H7 (cell line): ENCODE measurements at places on chromosomes 1 and 21. TPM values are rescaled to one million over a fixed set of nuclear protein-coding genes. Genes with fewer than 3 reads are reported as not detected.

GRCh38 chr1:23745515-23745914 is 2.2 kb downstream of the ELOA start:
- peak; percentile 73 for DNase-seq

DNA sequence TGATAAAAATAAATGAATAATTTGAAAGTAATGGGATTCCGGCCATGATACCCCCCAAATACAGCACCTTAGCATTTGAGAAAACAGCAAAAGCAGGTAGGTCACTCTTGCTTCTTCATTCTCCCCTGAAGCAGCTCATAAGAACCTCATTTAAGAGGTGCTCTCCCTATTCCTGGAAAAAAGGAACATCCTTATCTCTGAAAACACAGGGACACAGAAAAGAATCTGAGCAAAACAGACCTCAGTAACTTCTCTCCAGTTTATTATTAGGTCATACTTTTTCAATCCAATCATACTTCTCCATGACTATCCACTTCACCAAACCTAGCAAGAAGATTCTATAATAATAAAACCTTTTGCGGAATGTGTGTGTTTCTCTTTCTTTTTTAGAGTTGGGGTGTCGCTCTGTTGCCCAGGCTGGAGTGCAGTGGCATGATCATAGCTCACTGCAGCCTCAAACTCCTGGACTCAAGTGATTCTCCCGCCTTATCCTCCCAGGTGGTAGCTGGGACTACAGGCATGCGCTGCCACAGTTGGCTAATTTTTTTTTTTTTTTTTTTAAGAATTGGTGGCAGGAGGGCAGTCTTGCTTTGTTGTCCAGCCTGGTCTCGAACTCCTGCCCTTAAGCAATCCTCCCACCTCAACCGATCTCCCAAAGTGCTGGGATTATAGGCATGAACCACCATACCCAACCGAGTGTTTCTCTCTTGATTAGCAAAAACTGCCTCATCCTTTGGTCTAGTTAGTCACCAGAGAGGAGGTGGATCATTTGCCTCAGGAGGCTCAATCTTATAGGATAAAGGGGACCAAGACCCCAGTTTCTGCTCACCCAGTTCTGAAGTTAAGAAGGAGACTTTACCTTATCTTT is 10.6 kb upstream of the TRIM33 start:
- DNase-seq, result no peak

- peak; percentile 82 for DNase-seq
Observed at GRCh38 chr1:11736746-11737639, 1.1 kb downstream of the AGTRAP start.

- DNase-seq, result no peak
Observed at GRCh38 chr1:117967881-117968280, 38.3 kb downstream of the WDR3 start.

GRCh38 chr1:17630048-17630830 is 90.7 kb downstream of the ARHGEF10L start:
- DNase-seq, result no peak

GRCh38 chr1:212109728-212110127 is 74.2 kb downstream of the DTL start:
- no peak for DNase-seq

- no peak for DNase-seq
Observed at GRCh38 chr1:231676487-231676886, 49.9 kb downstream of the DISC1 start.

- no peak for DNase-seq
Observed at GRCh38 chr1:93353286-93353685, 7.6 kb downstream of the DR1 start.

GRCh38 chr1:51523931-51524330 is 4.9 kb upstream of the EPS15 start:
- DNase-seq, result no peak

Gene DARS2
- total RNA-seq, result 48.0 and 54.7 TPM in 2 replicates

Gene SPRR4
- not detected in 2 replicates for total RNA-seq

Gene ARHGAP30
- 0.11 TPM in 1 of 2 replicates, not detected in the other for total RNA-seq

Gene ZNF670
- 16.4 and 28.7 TPM in 2 replicates for total RNA-seq

Gene TIMM17A
- total RNA-seq, result 74.6 and 75.6 TPM in 2 replicates
